Fibroblast of mammary gland (primary cell): ENCODE measurements at places on chromosomes 5 and 9.

DNA sequence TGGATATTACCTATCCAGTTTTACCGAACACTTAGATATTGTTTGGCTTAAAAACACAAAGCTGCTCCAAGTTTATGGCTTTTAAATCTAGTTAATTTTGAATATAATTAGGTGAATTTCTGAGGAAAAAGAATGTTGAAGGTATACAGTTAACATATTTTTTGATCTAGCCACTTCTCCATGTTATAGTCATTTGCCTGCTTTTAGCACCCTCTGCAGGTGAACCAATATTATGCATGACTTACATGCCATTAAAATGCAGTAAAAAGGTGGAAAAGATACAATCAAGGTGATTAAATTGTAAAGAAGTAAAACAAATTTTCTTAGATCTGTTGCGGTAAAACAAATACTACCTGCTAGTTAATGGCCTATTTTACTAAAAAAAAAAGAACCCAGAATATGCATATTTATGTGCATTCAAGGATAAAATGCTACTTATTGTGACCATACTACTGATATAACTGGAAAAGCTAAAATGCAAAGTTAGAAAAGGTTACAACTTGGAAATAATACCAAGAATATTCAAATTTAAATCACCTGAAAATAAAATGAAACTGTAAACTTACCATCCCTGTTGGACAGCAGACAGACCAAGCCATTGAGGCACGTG is 132.1 kb downstream of the AP3B1 start:
- peak; percentile 49 for DNase-seq

DNA sequence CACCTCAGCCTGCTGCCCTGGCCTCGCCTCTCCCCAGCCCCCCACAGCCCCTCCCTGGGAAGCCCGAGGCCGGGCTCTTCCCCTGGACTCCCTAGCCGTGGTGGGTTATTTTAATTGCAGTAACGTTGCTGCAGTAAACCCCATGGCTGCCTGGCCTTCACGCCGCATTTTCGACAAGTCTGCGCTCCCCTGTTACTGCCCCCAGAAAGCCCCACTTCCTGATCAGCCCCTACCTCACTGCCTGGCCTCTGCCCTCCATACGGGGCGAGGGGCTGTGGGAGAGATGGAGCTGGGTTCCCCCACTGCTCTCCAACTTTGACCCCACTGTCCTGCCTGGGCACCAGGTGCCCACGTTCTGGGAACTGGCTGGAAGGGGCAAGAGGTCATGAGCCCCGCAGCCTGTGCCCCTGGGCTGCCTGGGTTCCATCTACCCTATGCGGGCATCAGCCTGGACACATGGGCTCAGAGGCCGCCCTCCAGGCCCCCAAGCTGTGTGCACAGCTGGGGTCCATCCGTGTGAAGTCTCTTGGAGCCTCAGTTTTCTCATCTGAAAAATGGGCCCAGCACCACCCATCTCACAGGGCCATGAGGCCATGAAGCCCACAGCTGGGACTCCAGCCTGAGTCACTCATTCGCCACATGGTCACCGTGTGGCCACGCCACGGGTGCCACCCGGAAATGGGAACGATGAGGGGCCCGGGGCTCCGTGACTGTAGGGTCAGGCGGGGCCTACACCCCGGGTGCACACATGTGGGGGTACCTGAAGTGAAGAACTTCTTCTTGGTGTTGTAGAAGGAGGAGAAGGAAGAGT is 11.5 kb downstream of the EGFL7 start:
- DNase-seq = no peak

GRCh38 chr9:132268725-132269352 is 85.9 kb downstream of the SETX start:
- DNase-seq = peak; percentile 66

GRCh38 chr5:91194824-91195381 is 188.2 kb downstream of the ARRDC3 start:
- no peak for DNase-seq

GRCh38 chr5:22908586-22908985 is 55.4 kb upstream of the CDH12 start:
- peak; percentile 14 for DNase-seq

DNA sequence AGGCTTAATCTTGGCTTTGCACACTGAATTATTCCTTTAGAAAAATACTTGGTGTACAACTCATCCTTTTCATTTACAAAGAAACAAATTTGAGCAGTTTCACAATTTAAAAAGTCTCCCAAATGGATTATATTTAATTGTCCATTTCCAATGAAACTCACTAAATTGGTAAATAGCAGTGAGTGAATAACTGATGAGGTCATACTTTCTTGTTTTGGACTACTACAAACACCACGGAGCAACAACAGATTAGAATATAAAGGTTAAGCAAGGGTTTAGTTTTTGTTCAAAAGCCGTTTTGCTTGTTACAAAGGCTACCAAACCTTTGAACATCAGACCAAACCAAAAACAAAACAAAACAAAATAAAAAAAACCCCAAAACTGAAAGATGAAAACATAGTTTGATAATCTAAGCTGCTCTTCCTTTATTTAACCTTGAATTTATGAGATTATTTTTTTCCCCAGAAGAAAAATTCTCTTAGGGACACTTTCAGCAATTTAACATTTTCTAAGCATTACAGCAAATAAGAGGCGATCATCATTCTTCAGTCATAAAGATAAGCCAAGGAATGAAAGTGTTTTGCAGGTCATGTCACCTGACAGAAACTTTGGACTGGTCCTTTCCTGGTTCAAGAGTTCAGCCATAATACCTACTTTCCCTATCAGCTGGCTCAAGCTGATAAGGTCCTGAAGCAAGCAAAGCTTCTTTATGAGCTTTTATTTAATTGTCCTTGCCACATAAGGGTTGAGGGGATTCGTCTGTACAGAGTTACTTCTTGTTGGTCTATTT is 99.7 kb upstream of the CDKN2B start:
- DNase-seq = peak; percentile 42

- peak; percentile 62 for DNase-seq
These were observed 10.2 kb downstream of the HAND1 start for GRCh38 chr5:154467655-154468354.
